ENCODE measurements at places on chromosomes 7 and 10. TPM values are rescaled to one million over a fixed set of nuclear protein-coding genes. Genes with fewer than 3 reads are reported as not detected.

Gene PRPS1L1
- total RNA-seq, result not detected

Gene FAM237B
- total RNA-seq, result not detected

Gene ITPRID1
- total RNA-seq, result not detected

Gene LRRC4
- 0.60 TPM for total RNA-seq

Data from mammary microvascular endothelial cell (primary cell).